ENCODE measurements at places on chromosomes 2 and 18. TPM values are rescaled to one million over a fixed set of nuclear protein-coding genes. Genes with fewer than 3 reads are reported as not detected.

DNA sequence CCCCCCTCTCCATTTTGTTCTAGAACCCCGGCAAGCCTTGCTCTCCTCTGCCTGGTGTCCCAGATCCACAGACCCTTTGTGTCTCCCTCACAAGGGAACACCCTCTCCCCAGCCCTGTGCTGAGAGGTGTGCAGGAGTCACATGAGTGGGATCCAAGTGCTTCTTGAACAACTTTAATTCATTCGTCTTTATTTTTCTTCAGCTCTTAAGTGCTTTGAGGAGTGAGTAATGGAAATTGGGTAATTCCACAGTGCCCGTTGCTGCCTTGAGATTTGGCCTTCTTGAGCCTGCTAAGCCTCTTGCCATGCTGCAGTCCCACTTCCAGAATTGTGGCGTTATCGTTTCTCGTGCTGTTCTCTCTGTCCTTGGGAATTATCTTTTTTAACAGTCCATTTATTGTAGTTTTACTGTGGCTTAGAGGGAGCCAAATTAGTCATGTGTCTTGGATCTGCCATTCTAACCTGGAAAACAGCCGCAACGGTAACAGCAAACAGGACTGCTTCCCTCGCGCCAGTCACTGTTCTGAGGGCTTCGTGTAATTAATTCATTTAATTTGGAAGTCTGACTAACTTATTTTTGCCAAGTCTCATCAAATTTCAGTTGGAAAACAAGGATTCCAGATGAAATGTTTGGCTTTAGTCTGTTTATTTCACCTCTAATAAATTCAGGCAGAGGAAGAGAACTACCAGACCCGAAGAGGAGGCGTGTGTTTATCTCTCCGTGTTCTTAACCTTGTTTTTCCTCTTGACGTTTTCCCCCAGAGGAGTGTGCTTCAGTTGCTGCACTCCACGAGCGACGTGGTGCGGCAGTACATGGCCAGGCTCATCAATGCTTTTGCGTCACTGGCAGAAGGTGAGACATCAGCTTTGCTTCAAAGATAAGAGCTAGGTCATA lies 72.0 kb downstream of the ARMC9 start:
- DNase-seq = no peak

- DNase-seq = no peak
Measured at GRCh38 chr2:103164748-103165147, 402.9 kb downstream of the TMEM182 start.

- no peak for DNase-seq
Measured at GRCh38 chr2:47617028-47617427, 165.9 kb upstream of the MSH6 start.

DNA sequence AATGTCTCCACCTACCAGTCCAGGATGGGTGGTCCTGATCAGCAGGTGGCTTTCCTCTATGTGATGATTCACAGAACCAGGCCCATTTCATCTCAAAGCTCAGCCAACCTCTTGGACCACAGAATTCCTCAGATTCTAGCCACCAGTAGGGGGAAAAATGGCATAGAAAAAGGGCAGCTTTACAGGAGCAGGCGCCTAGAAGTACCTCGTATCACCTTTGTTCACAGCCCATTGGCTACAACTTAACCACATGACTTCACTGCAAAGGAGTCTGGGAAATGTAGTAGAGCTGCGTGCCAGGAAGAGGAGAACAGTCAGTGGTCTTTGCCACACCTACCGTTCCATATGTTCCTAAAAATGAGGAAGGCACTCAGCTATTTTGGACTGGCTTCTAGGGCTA lies 62.8 kb upstream of the DTNA start:
- DNase-seq = no peak

GRCh38 chr2:64819774-64820688 lies 166.3 kb upstream of the SERTAD2 start:
- no peak for DNase-seq

DNA sequence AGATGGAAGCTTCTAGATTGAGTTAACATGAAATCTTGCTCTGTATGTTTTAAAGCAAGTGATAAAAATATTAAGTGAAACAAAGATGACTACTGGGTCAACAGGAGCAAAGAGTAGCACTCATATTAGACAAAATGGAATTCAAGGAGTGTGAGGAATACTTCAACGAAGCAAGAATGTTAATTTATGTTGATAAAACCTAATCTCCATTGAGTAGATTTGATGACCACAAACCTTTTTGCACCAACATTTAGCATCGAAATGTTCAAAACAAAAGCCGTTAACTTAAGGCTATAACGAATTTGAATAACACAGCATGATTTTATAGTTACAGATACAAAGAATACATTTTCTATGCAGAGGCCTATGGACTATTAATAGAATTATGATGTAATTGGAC lies 35.7 kb downstream of the MRPS9 start:
- no peak for DNase-seq

GRCh38 chr2:222663479-222663878 lies 7.6 kb upstream of the FARSB start:
- DNase-seq = no peak

GRCh38 chr18:38459131-38459994 lies 893.8 kb upstream of the CELF4 start:
- no peak for DNase-seq

The TUBA4B gene
- total RNA-seq = not detected

The SEPTIN10 gene
- 104 TPM for total RNA-seq

GRCh38 chr2:417662-418061 lies 129.8 kb upstream of the ALKAL2 start:
- DNase-seq = no peak

- DNase-seq = no peak
Measured at GRCh38 chr2:180733330-180733729, 247.1 kb upstream of the UBE2E3 start.

The PPP4R1 gene
- 124 TPM for total RNA-seq

- no peak for DNase-seq
Measured at GRCh38 chr18:48745293-48745692, 205.5 kb downstream of the SMAD7 start.

- no peak for DNase-seq
Measured at GRCh38 chr2:201363857-201364560, 6.9 kb upstream of the FLACC1 start.

- no peak for DNase-seq
Measured at GRCh38 chr2:125397535-125398251, 1258.3 kb upstream of the GYPC start.

DNA sequence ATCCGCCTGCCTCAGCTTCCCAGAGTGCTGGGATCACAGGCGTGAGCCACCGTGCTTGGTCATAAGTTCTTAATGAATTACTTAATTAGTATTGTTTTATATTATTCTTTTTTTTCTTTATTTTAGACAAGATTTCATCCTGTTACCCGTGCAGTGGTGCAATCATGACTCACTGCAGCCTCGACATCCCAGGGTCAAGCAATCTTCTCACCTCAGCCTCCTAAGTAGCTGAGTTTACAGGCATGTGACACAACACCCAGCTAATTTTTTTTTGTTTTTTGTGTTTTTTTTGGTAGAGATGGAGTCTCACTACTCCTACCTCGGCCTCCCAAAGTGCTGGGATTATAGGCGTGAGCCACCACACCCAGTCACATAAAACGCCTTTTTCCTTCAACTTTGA lies 17.3 kb downstream of the C2orf42 start:
- DNase-seq = no peak

- peak; percentile 80 for DNase-seq
Measured at GRCh38 chr2:217836901-217837491, 165.8 kb downstream of the TNS1 start.

DNA sequence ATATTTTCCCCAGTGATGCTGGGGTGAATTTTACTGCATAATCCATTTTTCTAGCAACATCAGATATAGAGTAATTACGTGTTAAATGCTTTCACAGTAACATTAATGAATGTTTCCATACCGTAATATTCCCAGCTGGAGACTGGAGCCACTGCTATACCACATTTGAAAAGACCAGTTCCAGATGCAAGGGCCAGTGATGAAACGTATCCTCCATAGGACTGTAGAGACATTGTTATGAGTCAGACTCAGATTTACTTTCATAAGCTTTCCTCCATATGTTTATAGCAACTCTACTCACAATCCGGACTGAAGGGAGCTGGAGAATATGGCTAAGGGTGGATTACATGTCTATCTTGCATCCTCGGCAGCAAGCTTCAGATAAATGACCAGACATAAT lies 22.7 kb upstream of the GCG start:
- DNase-seq = no peak
